ENCODE measurements at places on chromosomes 13 and 19. TPM values are rescaled to one million over a fixed set of nuclear protein-coding genes. Genes with fewer than 3 reads are reported as not detected.

The CGB5 gene
- total RNA-seq: not detected

The VN1R2 gene
- total RNA-seq: not detected

The B3GNT8 gene
- total RNA-seq: not detected

The KLK3 gene
- not detected for total RNA-seq

The MADCAM1 gene
- total RNA-seq: 0.92 TPM

The PRODH2 gene
- total RNA-seq: not detected

The CYP2A6 gene
- not detected for total RNA-seq

The GPR183 gene
- total RNA-seq: 0.63 TPM

The COL4A2 gene
- 1,370 TPM for total RNA-seq

The FBXO17 gene
- total RNA-seq: 44.9 TPM

The CGB8 gene
- total RNA-seq: 3.1 TPM

The JSRP1 gene
- total RNA-seq: 0.42 TPM

The ZNF583 gene
- total RNA-seq: 4.4 TPM

The DHDH gene
- not detected for total RNA-seq

The KCTD12 gene
- 33.8 TPM for total RNA-seq

The MYO1F gene
- total RNA-seq: 0.50 TPM

The OR7A5 gene
- not detected for total RNA-seq

The KCNRG gene
- total RNA-seq: 0.59 TPM

The CPB2 gene
- not detected for total RNA-seq

The VPS36 gene
- 46.8 TPM for total RNA-seq

The KLK4 gene
- not detected for total RNA-seq

The GTF2F1 gene
- total RNA-seq: 64.0 TPM

The LCP1 gene
- 1.00 TPM for total RNA-seq

The NLRP9 gene
- total RNA-seq: not detected

The ZNF560 gene
- not detected for total RNA-seq

The NBEA gene
- total RNA-seq: 9.7 TPM

The FFAR3 gene
- not detected for total RNA-seq

The NCR1 gene
- not detected for total RNA-seq

The LAIR1 gene
- not detected for total RNA-seq

The ZNF626 gene
- 18.5 TPM for total RNA-seq

The SPTBN4 gene
- total RNA-seq: 2.3 TPM

The C19orf73 gene
- 1.6 TPM for total RNA-seq

The SULT2A1 gene
- total RNA-seq: not detected

The FAM124A gene
- 2.4 TPM for total RNA-seq

The MISP3 gene
- total RNA-seq: 2.0 TPM

The RFPL4A gene
- total RNA-seq: not detected

The ACP4 gene
- not detected for total RNA-seq
